ENCODE measurements at places on chromosomes 2 and 18.

DNA sequence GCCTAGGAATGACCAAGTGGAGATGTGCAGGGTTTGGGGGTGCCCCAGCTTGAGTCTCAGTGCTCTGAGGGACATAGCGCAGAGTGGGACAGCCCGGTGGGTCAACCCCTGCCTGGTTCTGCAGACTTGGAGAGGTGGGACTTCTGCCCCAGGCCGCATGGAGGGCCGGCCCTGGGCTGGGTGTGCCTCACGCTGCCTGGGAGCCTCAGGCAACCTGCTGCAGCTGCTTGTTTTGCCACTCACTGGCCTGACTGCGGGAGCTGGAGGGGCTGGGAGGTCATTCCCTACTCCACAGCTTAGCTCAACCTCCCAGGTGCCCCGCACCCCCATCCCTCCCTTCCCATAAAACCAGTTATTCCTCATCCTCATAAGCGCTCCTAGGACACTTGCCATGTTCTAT is 33.1 kb downstream of the ODC1 start:
- DNase-seq = no peak

DNA sequence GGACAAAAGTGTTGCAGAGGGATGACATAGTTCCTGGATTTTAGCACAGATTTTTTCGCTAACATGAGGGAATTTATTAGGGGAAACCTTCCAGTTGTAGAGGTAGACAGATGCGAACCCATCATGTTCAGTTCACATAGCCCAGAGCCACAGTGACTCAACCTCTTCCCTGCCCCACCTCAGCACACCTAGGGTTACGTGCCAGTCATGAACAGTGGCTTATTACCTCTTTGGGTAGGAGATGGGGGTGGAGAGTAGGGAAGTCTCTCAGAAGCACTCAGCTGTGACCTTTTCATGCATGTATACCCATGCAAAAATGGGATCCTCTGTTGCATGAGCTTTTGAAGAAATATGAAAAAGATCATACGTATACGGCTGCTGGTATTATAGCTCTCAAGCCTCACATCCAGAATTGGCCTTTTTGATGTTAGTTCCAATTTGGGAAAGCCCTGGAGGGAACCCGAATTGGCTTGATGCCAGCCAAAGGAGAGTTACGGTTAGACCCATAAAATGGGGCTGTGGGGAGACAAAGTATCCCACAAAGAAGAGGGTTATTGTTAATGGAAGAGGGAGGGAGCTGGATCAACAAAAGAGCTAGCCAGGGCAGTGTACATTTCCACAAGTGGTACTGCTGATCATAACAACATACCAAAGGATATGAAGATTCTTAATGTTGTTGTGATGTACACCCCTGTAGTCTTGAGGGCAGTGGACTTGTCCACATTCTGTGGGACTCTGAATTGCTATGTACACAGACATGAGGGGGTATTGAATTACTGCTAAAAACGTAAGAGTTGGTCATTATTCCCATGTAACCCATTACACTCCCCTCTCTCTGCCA is 4.9 kb downstream of the TANC1 start:
- DNase-seq = peak; percentile 40

DNA sequence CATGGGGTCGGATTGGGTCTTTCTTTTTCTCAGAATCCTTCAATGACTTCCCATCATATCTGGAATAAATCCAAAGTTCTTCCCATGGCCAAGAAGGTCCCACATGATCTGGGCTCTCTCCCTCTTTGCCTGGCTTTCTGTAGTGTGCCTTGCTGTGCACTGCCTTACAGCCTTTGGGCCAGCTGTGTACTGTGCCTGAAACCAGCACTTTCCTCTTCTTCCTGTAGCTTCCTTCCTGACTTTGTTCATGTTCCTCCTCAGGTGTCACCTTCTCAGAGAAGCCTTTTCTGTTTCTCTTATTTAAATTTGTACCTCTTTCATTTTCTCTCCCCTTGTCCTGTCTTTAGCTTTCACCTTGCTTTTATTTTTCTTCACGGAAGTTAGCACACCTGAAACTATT is 4.3 kb upstream of the CDCA7 start:
- no peak for DNase-seq

GRCh38 chr2:143152219-143152618 is 23.0 kb downstream of the ARHGAP15 start:
- no peak for DNase-seq

- no peak for DNase-seq
These were observed 76.2 kb downstream of the ATAD2B start for GRCh38 chr2:23850564-23851256.

GRCh38 chr18:21865043-21865442 is 124.5 kb downstream of the MIB1 start:
- no peak for DNase-seq

DNA sequence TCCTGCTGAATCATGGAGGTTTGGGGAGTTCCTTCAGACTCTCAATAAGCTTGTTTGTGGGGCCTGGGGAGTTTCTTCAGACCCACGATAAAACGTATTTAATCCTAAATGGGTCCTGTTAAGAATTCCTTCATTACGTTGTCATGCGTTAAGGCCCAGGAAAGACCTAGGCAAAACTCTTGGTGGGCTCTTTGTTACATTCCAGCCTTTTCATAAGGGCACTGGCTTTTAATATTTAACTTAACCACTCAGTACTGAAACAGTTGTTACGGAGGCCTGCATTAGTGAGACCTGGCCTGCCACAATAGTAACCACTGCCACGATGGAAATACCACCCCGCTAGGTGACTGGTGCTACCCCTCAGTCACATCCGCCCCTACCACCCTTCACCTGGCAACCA is 17.5 kb upstream of the BIN1 start:
- DNase-seq = no peak

- no peak for DNase-seq
These were observed 23.9 kb upstream of the GPR155 start for GRCh38 chr2:174510583-174511189.

GRCh38 chr2:55779459-55780421 is 86.1 kb upstream of the PNPT1 start:
- DNase-seq = no peak

DNA sequence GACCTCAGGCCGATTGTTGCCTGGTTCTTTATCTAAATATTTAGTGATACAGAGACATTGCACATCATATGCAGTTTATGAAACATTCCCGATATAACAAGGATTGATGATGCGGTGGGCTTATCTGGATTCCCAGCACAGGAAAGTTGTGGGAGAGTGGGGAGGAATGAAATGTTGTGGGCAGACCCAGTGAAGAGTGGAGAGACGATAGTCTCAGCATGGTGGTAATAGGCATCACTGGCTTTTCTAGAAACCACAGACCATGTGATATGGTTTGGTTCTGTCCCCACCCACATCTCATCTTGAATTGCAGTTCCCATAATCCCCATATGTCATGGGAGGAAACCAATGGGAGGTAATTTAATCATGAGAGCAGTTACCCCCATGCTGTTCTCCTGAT is 34.8 kb upstream of the RND3 start:
- no peak for DNase-seq

DNA sequence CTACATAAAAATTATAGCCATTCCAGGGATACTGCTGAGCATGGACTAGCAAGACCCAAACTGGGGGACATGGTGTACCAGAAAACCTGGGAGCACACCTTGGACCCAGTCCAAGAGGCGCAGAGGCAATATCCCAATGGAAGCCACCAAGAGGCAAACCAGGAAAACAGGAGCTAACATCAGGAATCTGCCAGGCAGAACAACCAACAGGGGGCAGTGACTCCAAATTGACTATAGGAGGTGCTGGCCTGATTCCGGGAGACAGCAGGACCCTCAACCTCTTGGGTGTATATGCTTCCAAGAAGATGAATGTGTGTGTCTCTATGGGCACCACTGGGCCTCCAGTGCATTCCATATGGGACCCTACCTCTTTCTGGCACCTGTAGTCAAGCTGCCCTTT is 172.7 kb upstream of the ARL4C start:
- DNase-seq = no peak

GRCh38 chr18:47260120-47260923 is 8.9 kb upstream of the SKOR2 start:
- no peak for DNase-seq

DNA sequence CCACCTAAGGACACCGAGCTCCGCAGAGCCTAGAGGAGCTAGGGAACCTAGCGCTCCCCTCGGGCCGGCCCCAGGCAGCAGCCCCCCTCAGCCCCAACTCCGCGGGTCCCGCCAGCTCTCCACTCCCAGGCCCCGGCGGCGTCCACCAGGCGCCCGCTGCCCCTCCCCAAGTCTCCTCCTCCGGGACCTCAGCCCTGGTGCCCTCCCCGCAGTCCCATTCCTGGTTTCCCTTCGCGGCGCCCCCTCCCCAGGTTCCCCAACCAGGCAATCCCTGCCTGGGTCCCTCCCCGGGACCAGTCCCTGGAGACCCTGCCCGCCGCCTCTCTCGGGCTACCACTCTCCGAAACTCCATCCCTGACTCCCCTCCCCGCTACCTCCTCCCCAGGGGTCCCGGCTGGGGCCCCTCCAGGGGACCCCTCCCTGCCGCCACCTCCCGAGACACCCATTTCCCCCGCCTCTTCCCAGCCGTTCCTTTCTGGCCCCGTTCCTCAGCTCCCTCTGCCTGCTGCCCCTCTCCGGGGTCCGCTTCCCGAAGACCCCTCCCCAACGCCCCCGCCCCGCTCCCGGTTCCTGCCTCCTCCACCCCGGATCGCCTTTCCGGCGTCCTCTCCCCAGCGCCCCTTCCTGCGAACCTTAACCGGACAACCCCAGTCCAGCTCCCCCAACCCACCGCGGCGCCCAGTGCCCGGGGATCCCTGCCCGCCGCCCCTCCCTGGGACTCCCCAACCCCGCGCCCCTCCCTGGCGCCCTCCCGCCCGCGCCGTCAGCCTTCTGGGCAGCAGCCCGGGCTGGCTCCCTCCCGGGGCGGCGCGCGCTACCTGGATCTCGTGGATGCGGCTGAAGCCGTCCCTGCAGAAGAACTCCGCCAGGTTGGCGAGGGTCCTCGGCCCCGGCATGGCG is 678 bp downstream of the CYP27C1 start:
- DNase-seq = no peak

- DNase-seq = no peak
These were observed 101.7 kb upstream of the ZNF521 start for GRCh38 chr18:25453556-25454269.

GRCh38 chr2:226790011-226790410 is 9.6 kb downstream of the IRS1 start:
- DNase-seq = no peak

- DNase-seq = no peak
These were observed 103.5 kb downstream of the DNER start for GRCh38 chr2:229610872-229611271.

DNA sequence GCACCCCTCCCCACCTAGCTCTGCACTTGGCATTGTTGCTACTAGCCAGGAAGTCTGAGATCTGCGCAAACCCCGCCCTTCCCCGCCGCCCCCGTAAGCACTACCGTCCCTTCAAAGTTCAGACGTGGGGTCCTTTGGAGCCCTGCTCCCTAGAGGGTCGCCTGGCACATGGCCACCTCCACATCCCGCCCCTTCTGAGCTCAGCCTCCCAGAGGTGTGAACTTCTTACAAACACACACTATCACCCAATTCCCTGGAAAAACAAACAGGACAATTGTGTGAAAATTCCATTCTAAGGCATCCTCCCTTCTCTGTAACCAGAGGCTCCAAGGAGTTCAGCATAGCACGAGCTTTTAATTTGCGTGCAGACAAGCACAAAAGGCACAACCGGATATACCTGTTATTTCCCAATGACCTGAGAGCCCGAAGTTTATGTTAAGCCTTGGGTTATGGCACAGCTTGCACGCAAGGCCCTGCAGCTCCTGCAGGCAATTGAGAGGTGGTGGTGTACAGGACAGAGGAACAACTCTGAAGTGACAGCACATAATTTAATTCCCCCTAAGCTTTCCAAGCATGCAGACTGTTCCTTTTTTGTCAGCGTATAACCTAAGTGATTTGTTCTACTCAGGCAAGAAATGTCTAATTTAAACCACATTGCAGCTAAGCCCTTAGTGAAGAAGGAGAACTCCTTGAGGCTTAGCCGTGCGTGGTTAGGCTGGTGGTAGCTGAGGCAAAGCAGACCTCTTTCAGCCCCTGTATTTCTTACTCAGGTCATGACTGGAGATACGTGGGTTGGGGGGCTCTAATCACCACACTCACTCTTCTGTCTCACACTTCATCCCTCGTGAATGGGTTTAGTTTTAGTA is 20.3 kb upstream of the CYP1B1 start:
- no peak for DNase-seq

GRCh38 chr2:33409417-33409955 is 67.0 kb upstream of the RASGRP3 start:
- DNase-seq = no peak

DNA sequence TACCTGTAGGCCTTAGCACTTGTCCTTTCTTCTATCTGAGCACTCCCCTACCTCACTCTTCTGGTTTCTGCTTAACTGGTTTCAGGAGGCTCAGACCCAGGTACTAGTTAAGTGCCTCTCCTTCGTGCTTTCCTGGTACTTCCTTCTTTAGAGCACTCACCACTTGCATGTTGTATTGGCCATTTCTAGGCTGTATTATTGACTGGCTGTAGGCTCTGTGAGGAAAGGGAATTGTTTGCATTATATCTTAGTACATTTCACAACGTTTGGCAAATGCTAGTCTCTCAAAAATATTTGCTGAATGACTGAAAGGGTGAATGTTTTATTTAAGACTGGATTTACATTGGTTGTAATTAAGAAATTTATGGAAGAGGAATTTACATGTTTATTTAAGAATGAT is 36.0 kb upstream of the SCN1A start:
- DNase-seq = no peak

DNA sequence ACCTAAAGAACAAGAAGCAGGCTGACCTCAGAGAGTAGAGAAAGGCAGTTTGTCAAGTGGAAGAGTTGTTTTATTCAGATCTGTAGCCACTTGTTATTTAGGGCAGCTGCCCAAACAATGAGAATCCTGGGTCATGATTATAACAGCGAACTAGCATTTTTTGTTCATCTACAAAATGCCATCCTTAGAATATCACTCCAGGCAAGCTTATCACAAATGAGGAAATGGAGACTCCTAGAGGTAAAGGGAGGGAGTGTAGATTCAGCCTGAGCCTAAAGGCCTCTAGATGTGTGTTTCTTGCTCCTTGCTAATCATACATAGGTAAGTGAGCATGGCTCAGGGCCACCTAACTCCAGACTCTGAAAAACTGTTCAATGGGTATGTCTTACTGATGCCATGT is 126.1 kb downstream of the HNMT start:
- peak; percentile 64 for DNase-seq

GRCh38 chr18:3058328-3059191 is 45.6 kb upstream of the LPIN2 start:
- no peak for DNase-seq

Measured in NCI-H446 (cell line).